ENCODE measurements at places on chromosomes 1 and 21.

DNA sequence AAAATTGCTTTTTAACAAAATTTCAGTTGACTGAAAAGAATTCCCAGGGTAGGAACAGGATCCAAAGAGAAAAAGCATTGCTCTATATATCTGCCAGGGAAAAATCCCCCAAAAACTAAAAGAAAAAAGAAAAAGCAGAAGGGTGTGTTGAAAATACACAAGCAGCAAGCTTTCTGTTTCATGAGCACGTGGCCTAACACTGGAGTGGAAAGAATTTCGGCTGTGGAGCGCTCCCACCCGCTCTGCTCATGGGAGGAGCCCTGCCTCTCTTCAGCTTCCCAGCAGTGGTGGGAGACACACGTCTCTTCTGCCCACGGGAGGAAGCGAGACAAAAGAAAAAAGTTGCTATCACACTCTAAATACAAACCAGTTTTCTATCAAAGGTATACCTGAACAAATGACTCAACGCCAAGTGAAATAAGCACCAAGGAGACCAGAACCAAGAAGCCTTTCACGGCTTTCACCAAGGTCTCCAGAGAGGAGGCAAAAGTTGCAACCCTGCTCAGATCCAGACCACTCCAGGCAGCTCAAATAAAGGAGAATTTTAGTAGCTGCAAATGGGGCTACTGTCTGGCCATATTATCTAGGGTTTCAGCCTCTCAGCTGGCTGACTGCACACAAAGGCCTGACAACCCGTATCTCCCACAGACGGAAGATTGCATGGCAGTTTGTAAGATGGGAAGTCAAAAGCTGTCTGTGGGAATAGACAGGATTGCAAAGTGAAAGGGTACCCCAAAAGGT is 29.5 kb upstream of the ZNF496 start:
- no peak for DNase-seq

DNA sequence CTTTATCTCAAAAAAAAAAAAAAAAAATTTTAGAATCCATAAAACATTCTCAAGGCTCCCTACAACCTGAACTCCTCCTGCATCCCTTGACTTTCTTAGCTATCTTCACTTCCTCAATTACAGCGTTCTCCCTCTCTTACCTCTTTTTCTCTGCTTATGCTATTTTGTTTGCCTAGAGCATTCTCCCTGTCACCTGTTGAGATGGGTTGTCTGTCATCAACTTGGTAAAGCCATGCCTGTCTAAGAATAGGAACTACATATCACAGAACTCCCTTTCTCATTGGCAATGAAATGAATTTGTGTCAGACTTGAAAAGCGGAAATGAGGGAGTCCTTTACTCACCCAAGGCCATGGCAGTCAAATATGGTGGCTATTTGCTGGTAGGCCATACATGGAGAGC is 129.6 kb upstream of the CACHD1 start:
- DNase-seq: no peak

- peak; percentile 47 for DNase-seq
These were observed 560 bp downstream of the PLEKHM2 start for GRCh38 chr1:15684468-15685291.

- DNase-seq: no peak
These were observed 61.2 kb downstream of the OLFML3 start for GRCh38 chr1:114040273-114041015.

DNA sequence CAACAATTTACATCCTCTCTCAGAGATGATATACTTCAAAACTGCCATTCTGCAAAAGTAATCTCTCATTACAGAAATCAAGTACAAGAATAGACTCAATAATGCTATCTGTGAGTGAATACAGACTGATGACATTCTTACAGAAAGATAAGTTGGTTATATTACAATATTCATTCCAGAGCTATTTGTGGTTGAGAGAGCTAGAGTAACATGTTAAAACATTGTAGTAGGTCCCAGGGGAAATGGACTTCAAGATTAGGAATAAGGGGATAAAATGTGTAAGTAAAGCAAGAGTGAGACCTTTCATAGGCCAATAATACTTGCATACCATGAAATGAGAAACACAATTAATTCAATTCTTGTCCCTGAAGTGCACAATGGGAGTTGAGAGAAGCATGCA is 1.5 kb downstream of the F13B start:
- DNase-seq: no peak

- DNase-seq: no peak
These were observed 370.9 kb downstream of the PTPRU start for GRCh38 chr1:29607236-29607635.

DNA sequence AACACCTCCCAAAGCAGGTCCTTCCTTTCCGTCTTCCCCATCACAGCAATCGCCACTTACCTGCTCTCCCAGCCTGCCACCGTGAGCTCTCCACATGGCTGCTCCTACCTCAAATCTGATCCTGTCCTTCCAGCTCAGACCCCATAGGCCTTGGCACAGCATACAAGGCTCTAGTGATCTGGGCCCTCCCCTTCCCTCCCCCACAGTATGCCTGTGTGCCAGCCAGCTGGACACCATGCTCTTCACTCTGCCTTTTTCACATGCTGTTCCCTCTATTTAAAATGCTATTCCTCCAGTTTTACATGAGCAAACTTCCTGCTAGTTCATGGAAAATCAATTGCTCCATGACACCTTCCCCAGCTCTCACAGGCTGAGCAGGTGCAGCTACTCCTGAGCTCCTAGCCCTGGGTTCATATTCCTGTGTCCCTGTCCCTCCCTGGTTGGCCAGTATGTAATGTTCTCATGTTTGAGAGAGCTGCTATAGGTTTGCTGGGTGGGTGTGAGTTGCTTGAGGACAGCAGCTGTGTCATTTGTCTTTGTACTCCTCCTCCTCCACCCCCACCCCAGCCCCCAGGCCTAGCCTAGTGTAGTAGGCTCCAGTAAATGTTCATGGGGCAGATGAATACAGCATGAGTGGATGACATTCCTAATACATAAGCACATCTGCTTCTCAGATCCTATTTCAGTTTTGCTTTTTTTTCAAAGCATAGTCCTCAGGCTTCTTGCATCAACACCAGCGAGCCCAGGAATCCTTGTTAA is 6.3 kb upstream of the TNNT2 start:
- no peak for DNase-seq

DNA sequence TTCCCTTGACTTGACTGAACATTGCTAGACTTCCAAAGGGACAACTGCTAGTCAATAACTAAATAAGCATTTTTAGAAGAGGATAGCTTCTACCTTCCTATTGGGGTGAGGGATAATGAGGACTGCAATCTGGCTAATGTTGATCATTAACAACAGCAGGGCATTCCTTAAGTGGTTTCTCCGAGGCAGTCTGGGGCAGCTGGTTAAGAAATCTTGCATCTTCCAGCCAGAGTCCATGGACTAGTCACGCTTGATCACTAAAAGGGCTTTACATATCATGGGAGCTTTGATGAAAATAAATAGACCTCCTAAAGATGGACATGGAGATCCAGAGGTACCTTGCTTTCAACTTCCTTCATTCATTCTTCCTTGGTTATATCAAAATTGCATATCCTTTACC is 329.4 kb upstream of the ESRRG start:
- DNase-seq: no peak

DNA sequence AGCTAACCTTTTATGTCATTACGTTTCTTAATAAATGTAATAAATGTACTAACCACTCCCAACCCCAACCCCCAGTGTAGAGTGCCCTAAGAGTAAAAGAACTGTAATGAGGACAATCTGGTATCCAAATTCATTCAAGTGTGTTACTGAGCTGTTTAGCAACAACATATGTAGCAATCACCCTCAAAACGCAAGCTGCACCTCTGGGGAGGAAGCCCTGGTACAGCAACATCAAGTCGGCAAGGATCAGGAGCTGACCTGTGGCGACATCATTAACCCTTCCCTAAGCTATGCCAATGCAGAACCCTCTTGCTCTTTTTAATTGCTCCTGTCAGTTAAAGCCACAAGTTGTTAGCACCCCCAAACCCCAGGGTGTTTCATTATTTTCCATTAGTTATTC is 47.1 kb downstream of the STX6 start:
- no peak for DNase-seq

GRCh38 chr1:225498549-225499136 is 70.8 kb upstream of the LBR start:
- DNase-seq: no peak

- DNase-seq: no peak
These were observed 23.2 kb downstream of the TRIT1 start for GRCh38 chr1:39859859-39860812.

DNA sequence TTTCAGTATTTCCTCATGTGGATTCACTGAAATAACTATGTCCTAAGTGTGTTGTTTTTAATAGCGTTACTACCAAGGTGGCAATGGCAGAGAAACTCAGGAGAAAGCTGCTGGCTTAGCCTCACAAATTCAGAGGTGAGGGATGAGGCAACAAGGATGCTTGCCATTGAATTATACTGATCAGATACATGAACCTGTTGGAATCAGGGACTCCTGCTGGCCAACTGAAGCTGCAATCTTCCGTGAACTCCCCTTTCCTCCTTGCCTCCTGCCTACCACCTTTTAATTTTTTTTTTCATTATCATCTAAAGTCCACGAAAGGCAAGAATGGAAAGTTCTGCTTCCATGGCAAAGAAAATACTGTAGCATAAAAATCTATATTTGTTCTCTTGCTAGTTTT is 254.7 kb downstream of the NFIA start:
- no peak for DNase-seq

DNA sequence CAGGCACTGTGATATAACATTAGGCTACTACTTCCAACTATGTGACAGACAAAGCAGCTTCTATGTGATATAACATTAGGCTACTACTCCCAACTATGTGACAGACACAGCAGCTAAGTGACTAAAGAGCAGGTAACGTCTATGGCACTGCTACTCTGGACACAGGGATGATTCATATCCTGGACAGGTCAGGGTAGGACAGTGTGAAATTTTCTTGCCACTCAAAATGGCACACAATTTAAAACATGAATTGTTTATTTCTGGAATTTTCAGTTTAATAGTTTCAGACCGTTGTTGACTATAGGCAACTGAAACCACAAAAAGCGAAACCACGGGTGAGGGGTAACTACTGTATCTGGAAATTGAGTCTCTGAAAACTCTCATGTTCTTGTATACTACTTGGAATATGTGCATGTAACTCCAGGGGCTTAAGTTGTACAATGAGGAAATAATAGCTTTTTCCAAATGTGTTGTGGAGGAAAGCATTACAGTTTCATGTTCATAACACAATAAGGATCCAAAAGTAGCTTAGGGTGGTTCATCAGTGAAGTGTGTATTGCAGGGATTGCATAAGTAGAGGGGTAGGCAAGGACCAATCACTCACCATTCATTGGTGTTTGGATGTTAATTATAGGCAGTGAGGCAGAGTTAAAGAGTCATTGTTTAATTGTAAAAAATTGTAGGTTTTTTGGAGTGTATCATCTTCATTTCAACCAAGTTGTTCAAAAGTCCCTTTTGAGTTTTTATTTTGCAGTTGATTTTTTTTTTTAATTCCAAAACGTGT is 5.3 kb downstream of the DTL start:
- peak; percentile 13 for DNase-seq

DNA sequence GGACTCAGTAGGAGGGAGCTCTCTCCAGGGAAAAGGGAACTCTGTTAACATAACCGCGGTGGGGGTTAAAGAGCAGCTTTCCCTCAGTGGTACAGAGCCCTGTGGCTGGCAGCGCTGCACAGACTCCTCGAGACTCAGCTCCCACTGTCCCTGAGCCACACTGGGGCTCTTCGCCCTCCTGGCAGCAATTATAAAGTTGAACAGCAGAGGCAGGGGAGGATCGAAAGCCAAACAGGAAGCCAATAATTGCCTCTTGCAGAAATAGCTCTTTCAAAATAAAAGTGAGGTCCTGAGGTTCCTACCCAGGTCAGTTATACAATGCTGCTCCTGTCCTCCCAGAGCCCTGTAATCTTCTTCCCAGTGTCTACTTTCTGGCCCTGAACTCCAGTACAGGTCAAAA is 77.0 kb downstream of the FAM78B start:
- no peak for DNase-seq

GRCh38 chr1:22471078-22471477 is 19.4 kb downstream of the ZBTB40 start:
- no peak for DNase-seq

DNA sequence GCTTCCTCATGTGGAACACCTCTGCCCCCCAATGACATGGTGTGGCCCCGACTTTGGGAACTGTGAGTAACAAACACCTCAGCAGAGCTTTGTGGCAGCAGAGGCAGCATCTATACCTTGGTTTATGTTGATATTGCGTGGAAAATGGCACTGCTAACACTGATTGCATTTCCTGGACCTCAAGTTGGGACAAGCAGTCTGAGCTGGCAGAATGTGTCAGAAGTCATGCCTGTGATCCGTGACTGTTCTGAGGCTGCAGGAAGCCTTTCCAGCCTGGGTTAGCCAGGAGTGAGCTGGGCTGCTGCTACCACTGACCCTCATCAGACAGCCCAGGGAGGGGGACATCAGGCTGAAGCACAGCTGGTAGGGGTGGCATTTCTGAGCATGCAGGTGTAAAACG is 268.5 kb downstream of the KCNJ6 start:
- DNase-seq: no peak

Measured in CD4-positive, alpha-beta T cell treated with Interleukin-1 beta for 1 hour (primary cell).